ENCODE measurements at places on chromosomes 11 and 22. TPM values are rescaled to one million over a fixed set of nuclear protein-coding genes. Genes with fewer than 3 reads are reported as not detected.

DNA sequence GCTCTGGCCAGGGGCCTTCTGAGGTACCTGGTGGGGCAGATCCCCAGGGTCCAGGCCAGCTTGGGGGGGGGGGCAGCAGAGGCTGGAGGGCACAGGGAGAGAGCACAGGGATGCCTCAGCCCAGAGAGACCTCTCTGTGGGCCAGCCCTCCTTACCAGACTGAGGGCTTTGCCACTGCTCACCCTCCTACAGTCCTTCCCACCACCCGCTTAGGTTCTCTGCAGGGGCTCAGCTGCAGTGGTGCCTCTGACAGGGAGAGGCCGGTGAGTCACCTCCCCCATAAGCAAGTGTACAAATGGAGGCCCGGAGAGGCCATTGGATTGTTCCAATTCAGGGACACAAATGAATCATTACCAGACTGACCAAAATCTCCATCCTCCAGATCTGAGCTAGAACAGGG is 68.1 kb upstream of the LMO1 start:
- DNase-seq: no peak

DNA sequence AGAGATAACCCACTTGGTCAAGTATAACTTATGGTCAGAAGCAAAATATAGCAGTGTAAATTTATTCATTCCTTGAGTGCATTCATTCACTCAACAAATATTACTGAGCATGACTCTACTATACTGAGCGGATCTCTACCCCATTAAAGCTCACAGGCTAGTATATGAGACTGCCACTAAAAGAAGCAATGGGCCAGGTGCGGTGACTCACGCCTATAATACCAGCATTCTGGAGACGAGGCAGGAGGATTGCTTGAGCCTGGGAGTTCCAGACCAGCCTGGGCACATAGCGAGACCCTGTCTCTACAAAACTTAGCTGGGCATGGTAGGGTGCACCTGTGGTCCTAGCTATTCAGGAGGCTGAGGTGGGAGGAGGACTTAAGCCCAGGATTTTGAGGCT is 197.6 kb upstream of the BLID start:
- DNase-seq: no peak

DNA sequence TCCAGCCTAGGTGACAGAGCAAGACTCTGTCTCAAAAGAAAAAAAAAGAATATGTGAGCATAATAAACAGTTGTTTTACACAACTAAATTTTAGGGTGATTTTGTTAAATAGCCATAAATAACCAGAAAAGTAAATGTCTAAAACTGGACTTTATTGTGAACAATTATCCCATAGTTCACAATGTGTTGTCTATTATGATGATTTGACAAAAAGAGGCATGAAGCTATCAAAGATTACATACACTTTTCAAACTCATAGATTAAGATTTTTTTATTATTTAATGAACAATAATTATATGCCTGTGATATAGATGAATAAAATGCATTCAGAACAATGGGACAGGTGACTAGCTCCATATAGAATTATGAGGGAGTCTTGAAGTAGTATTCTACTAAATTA is 27.0 kb upstream of the MTMR2 start:
- DNase-seq: no peak

DNA sequence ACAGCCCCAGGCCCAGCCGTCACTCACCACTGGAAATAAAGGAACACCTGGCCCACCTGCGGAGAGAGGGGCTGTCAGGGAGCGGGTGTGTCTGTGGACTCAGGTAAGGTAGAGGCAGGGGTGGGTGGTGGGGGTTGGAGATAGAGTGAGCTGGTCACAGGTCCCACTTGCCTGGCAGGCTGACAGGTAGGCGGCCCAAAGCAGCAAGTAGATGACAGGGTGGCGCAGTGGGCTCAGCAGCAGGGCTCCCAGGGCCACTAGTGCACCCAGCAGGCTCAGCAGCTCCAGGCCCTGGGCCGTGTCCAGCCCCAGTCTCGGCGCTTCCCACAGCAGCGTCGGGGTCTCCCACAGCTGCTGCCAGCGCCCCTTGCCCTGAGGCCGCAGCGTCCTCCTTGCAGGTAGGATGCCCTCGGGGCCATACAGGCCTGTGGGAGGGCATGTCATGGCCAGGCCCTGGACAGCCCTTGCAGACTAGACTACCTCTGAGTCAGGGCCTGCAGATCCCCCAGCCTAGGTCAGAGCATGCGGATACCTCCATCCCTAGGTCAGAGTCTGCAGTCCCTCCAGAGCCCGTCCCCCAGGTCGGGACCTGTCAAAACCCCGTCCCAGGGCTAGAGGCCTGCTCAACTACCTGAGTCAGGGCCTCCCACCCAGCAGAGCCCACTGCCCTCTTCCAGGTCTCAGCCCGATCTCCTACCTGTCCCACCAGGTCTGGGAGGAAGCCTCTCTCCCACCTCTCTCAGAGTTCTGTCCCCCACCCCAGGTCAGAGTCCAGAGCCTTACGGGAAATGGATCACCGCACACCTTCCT is 686 bp downstream of the LMF2 start:
- no peak for DNase-seq

DNA sequence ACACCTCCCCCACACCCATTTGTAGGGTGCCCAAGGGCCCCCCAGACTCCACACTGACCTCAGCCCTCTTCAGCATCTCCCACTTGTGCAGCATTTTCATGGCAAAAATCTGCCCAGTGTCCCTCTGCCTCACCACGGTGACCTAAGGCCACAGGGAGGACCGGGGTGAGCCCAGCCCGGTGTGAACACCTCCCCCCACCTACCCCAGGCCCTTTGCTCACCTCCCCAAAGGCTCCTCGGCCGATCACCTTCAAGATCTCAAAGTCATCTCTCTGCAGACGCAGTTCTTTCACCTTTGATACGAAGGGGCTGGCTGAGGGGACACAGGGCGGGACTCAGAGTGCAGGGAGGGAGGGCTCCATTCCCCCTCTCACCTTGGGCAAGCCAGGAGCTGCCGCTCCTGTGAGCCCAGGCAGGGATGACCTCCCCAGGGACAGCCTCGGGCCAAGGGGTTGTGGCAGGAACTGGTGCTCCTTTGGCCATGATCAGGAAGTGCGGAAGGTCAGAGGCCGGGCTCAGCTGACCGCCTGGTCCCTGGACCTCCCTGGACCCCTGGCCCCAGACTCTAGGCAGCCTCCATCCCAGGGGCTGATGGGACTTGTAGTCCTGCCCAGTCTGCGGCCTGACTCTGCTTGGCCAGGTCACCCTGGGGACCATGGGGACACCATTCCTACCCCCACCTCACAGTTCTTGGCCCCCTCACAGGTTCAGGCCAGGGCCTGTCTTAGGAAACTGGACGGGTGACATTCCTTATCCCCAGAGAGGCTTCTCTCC is 2.7 kb downstream of the CDC42BPG start:
- DNase-seq: no peak

Gene TECTA
- 0.11 TPM for total RNA-seq

Gene ALDH3B1
- 2.4 TPM for total RNA-seq

GRCh38 chr11:2276280-2277007 is 6.1 kb upstream of the ASCL2 start:
- DNase-seq: no peak

- peak; percentile 93 for DNase-seq
Observed at GRCh38 chr22:24146791-24147353, 34.4 kb upstream of the SUSD2 start.

DNA sequence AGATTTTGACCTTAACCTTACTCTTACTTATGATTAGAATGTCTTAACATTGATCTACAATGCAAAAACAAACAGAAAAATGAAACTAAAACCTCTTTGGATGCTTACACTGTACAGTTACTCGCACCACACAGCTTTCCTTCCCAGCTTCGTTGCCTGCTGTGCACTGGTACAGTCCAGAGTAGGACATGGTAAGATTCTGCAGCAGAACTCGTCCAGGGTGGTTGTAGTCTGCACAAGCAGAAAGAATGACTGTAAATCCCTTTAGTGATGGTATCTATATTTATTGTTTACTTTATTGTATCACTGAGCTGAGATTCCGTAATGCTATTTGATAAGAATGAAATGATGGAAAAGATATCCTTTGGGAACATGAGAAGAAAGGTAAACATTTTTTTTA is 21.0 kb upstream of the HSPA8 start:
- DNase-seq: no peak

Gene C11orf97
- not detected for total RNA-seq

GRCh38 chr11:133249065-133249464 is 283.2 kb downstream of the OPCML start:
- DNase-seq: no peak

GRCh38 chr11:24683583-24683982 is 186.7 kb downstream of the LUZP2 start:
- DNase-seq: no peak

Gene MPEG1
- not detected for total RNA-seq

- DNase-seq: no peak
Observed at GRCh38 chr11:128334311-128335044, 252.9 kb downstream of the ETS1 start.

GRCh38 chr11:99376463-99376862 is 355.7 kb downstream of the CNTN5 start:
- no peak for DNase-seq

GRCh38 chr11:102836290-102836875 is 7.0 kb downstream of the MMP3 start:
- DNase-seq: no peak

- peak; percentile 80 for DNase-seq
Observed at GRCh38 chr11:111633756-111634362, 31.6 kb downstream of the SIK2 start.

Data from SK-MEL-5 (cell line).